ENCODE measurements at places on chromosomes 16 and 17.

DNA sequence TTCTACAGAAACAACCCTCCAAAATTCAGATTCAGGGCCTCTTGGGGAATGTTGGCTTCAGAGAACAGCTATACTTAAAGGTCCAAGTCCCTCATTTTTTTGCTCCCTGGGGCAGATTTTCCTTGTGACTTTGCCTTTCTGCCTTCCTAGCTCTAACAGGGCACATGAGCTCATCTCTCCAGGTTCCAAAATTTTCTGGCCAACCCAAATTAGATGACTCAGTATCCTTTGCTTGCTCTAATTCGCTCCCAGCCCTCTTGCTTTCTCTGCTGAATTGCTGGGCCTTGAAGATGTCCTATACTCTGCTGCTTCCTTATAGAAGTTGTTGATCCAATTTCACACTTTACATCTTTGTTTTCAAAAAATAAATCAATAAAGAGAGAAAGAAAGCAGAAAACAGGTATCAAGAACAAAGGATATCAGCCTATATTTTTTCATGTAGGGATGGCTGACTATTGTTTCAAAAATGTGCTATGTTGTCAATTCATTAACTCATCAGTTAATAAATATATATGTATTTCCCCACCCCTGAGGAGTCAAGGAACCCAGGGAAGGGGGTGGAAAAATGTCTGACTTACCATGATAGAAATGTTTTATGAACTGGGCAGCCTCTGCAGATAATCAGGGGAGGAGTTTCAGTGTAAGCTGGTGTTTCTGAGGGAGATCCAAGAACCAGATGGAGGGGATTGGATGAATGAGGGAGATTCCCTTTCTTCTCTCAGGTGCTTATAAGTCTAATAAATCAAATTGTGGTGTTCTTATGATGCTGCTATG lies 1.0 kb upstream of the KRTAP4-2 start:
- DNase-seq = no peak

DNA sequence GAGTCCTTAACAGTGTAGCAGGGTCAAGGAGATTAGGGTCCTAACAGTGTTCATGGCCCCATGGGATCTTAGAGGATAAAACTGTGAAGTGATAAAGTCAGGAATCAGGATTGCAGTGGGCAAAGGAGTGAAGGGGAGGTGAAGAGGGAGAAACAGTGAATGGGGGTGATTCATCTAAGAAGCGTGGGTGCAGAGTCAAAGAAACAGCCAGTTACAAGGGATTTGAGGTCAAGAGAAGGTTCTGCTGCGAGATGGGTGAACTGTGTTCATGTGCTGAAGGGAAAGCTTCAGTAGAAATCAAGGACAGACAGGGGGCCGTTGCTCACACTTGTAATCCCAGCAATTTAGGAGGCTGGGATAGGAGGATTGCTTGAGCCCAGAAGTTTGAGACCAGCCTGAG lies 5.9 kb downstream of the GTF3C1 start:
- no peak for DNase-seq

DNA sequence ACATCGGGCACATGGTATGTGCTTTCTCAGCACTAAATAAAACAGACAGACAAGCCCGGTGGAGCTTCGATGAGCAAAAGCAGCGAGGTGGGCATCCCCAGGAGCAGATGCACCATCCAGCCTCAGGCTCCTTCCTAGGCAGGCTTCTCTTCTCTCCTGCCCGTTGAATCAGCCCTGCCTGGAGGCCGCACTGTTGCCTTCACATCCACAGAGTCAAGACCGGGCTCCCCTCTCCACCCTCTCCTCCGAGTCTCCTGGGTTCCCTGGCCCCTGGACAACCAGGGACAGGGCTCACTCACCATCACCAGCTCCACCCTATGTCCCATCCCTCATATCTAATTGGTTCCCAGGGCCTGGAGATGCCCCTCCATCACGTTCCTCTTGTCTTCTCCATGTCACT lies 79.7 kb upstream of the RCVRN start:
- DNase-seq = no peak

DNA sequence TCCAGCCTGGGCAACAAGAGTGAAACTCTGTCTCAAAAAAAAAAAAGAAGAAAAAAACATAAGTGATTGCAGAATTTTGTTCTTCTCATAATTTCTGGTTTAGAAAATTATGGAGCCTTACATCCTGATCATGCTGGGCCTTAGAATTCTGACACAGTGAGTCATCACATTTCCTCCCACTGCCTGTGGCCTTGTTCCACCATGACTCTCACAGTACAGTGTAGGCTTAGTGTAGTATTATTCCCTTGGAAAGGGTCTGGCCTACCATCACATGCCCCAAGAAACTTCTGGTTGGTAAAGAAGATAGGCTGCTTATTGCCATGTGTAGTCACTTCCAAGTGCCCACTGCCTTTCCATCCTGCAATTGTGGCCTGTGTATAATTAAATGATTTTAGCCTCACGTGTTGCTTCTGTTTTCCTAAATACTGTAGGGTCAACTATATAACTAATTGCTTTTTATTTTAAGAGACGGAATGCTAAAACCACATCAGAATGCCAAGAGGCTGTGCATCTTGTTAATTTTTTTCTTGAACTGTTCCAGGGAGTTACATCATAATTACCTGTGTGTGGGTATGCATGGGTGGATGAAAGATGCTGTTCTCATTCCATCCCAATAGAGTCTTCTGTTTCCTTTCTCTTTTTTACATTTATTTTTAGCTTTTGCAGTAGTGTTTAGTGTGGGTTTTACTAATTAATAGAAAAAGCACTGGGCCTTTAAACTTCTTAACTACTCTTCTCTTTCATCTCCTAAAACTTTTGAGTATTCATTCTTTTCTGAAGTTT lies 25.9 kb downstream of the OGFOD1 start:
- DNase-seq = no peak

GRCh38 chr17:50630524-50631194 lies 4.0 kb upstream of the ABCC3 start:
- peak; percentile 52 for DNase-seq

GRCh38 chr16:9903-10665 lies 43.3 kb downstream of the POLR3K start:
- DNase-seq = peak; percentile 13

DNA sequence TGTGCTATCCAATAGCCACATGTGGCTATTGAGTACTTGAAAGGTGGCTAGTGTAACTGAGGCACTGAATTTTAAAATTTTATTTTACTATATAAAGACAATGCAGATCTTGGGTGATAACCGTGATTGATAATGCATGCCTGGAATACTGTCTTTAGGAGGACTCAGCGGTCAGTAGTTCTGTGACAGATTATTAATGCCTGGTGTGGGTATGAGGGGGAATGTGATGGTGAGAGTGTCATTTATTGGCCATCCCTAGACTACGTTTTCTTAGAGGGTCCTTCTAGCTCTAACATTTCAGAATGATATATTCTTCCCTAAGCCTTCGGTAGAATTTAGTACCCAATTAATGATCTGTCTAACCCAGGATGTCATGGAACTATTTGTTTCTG lies 157.6 kb downstream of the CPPED1 start:
- no peak for DNase-seq

GRCh38 chr16:56451753-56452689 lies 667 bp downstream of the OGFOD1 start:
- DNase-seq = no peak

DNA sequence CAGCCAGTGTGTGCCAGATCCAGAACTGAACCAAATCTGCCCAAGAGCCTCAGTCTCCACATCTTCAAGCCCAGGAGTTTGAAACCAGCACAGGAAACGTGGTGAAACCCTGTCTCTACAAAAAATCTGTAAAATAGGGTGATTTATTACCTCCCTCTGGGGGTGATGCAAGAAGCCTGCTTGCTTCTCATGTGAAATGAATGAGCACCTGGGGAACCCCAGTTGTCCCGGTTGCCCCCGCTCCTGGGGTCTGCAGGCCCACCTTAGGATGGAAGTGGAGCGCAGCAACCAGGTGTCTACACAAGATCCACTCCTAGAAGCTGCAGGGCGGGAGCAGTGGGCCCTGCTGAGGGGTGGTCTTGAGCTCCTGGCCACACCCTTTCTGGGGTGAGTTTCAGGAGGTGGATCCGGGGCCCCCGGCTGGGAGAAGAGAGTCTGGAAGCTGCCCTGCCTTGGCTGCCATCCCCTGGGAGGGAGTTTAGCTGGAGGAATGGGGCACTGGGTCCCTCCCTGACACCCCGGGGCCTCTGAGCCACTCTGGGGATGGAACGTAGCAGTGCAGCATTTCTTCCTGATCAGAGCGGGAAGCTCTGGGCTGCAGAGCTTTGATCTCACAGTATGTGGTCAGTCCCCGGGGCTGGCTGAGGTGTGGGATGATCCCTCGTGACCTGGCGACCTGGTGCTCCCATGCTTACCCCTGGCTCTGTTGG lies 117.8 kb downstream of the RAB11FIP4 start:
- no peak for DNase-seq

GRCh38 chr17:69245617-69246016 lies 17.0 kb upstream of the ABCA10 start:
- DNase-seq = no peak

- DNase-seq = no peak
Measured at GRCh38 chr16:30519120-30520049, 7.0 kb downstream of the ZNF768 start.

DNA sequence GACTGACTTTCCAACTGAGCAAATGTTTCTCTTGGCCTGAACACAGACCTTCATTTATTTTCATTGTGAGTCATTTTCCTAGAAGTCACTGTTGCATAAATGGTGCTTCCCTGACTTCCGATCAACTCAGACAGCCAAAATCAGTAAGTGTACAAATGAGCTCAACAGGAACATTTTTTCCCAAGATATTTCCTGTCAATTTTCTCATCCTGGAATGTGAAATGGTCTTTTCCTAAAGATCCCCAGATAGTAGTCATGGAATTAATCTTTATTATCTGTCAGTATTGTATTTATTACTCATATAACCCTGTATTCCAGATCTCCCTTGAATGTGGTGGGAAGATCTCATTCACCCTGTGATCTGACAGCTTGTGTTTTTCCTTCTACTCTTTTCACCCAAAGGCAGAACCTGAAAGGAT lies 360.3 kb upstream of the KIF2B start:
- DNase-seq = no peak

DNA sequence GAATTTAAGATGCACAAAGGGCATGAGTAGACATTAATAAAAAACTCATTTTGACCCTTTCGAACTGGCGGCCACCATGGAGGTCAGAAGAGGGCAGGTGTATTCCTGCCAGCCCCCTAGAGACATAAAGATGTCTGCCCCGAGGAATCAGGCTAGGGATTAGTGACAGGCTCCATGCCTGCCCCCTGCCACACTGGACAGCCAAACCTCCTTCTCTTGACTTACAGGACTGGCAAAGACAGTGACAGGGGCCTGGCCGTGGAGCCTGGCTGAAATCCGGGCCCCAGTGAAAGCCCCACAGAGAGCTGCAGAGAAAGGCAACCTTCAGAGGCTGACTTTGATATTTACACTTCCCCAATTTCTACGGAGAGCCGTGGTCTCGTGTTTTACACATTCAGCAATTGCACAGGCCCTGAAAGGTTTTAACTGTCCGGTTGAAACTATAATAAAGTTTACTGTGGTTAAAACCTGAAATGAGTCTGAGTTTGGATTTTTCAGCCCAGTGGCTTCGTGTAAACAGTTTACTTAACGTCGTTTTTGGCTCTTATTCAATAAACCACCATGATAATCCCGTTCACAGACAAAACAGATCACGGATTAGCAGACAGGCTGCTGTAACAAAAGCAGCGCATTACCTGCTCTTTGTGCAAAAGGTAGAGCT lies 243.9 kb upstream of the MYOCD start:
- no peak for DNase-seq

- DNase-seq = no peak
Measured at GRCh38 chr16:72657791-72658190, 390.1 kb downstream of the ZFHX3 start.

DNA sequence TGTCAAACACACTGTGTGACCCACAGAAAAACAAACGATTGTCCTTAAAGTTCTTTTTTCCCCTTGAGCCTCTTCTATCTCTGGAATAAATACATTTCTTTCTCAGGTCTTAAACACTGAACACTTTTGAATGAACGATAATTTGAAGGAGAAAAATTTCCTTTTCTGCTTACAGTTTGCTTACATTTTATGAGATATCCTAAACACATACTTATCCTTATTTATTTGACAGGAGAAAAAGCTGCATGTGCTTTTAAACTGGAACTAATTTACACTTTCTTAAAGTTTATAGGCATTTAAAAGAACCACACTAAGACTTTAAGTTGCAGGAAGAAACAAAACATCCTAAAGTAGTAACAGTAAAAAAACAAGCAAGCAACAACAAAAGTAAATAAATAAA lies 4.7 kb upstream of the IGF2BP1 start:
- no peak for DNase-seq

DNA sequence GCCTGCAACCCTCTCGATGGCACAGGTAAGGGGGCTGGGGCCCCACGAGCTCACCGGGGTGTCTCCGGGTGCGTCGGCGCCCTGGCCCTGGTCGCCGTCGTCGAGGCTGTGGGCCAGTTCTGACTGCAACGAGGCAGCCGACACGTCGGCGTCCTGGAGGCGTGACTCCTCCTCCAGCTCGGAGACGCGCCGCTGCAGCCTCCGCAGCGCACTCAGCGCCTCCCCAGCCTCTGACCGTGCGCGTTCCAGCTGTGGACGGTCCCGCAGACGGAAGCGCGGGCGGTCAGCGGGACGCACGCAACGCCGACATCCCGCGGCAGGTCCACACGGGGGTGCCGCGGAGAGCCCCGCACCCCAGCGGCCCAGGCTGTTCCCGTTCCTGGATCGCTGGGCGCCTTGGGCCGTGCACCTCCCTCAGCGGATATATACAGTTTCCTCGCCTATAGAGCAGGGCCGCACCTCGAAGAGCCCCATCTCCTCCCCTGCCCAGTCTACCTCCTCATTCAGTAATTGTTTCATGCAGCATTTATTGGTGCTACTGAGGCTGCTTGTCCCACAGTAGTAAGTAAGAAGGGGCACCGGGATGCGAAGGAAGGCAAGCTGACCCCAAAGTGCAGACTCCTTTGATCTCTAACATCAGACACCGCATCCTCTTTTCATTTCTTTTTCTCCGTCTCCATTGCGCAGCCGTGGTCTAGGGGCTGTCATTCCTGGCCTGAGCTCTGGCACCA lies 5.8 kb downstream of the THOC6 start:
- peak; percentile 53 for DNase-seq

DNA sequence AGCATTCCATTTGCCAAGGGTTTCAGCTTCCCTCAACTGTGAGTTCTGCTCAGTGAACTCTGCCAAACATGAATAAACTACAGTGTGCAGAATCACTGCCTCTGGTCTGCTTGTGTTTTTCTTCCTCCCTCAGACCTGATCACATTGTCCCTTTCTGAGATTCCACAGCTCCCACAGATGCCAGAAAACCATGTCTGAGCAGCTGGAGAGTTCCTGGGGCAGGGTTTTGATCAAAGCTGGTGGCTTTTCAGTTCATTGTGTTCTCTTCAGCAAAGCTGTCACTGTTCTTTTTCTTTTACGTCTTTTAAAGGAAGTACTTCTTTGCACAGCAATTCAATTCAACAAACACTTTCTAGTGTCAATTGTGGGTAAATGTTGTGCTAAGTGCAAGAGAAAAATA lies 555.8 kb downstream of the RBFOX1 start:
- no peak for DNase-seq

DNA sequence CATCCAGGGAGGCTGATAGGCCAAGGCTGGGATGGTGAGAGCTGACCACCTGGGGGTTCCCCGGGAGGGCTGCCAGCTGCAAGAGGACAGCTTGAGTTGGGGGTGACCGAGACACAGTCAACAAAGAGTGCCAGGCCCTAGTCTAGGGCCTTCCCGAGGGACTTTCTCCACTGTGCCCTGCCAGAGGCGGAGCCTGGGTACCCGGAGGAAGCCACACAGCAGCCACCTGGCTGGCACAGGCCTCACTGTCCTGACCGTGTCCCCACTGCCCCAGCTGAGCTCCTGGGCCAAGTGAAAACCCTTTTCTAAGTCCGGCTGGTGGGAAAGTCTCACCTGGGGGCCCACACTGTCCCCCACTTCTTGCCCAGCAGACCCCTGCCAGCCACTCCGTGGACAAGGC lies 71.9 kb upstream of the GSE1 start:
- DNase-seq = no peak

- DNase-seq = no peak
Measured at GRCh38 chr17:37743875-37744632, 805 bp downstream of the HNF1B start.
